WERI-Rb-1 (cell line): ENCODE measurements at places on chromosomes 7 and 10.
A peak's percentile ranks its signal among the peaks of the same experiment; 100 is the strongest.

- no peak for DNase-seq
These were observed 26.0 kb downstream of the DUSP5 start for GRCh38 chr10:110523736-110524135.

GRCh38 chr7:89458114-89458513, 662.6 kb upstream of the TEX47 start:
- DNase-seq: no peak

- DNase-seq: peak; percentile 40
These were observed 324.3 kb upstream of the GALNT17 start for GRCh38 chr7:70807650-70808049.

DNA sequence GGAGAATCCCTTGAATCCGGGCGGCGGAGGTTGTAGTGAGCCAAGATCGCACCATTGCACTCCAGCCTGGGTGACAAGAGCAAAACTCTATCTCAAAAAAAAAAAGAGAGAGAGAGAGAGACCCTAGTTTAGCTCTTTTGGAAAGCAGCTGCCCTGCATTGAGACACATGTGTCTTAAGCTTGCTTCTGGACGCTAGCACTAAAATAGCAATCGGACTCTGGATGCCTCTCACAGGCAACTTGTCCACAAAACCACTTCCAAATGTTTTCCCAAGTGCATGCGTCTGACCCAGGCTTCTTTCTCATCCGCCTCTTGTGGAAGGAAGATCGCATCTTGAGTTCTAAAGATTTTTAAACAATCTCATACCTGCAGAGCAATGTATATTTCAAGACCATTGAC, 182.7 kb downstream of the CUX1 start:
- no peak for DNase-seq

GRCh38 chr10:124732931-124733570, 11.1 kb downstream of the FAM53B start:
- no peak for DNase-seq

DNA sequence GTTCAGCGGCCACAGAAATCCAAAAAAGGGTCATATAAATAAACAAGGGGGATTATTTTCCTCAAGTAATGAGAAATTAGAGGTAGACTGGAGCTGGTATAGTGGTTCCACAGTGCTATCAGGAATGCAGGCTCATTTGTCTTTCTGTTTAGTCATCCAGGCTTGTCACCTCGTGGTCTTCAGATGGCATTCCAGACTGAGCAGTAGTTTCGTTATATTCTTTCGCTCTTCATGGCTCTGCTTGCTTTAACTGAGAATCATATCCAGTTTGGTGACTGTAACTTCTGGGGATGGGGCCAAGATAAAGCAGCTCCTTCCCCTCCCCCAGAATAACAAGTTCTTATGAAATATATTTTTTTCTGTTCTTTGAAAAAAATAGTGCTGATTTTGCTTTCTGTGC, 9.5 kb downstream of the ANKIB1 start:
- no peak for DNase-seq

GRCh38 chr10:14954934-14955333, 1.0 kb upstream of the DCLRE1C start:
- DNase-seq: no peak

DNA sequence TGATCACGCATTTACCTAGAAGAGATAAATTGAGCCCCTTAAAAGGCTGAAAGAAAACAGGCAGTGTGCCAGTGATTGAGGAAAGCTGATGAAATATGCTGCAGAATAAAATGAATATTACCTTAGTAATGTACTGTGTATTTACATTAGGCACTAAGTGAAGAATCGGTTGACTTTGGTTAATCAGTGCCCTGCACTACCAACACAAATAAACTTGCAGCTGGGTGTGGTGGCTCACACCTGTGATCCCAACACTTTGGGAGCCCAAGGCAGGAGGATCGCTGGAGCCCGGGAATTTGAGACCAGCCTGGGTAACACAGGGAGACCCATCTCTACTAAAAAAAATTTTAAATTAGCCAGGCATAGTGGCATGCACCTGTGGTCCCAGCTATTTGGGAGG, 148.3 kb upstream of the TCF7L2 start:
- no peak for DNase-seq

DNA sequence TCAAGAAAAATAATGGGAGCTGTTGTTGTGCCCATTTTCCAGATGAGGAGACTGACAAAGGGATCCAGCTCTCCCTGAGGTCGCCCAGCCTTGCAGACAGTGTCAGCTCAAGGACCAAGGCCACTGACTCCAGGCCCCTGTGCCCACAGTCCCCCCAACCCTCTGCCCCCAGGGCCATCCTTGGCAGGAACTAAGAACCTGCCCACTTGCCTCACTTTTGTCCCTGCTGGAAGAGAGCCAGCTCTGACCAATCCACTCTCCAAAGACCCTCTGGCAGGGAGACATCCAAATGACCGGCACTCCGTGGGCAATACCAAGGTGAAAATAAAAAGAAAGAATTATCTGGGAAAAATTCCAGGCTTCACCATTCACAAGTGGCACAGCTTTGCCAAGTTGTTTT, 101.3 kb downstream of the TCERG1L start:
- no peak for DNase-seq

- DNase-seq: peak; percentile 28
These were observed 15.2 kb downstream of the PALD1 start for GRCh38 chr10:70493660-70494234.
